ENCODE measurements at places on chromosomes 2 and 18.

GRCh38 chr18:68843473-68844089 lies 45.7 kb downstream of the CCDC102B start:
- DNase-seq = no peak

DNA sequence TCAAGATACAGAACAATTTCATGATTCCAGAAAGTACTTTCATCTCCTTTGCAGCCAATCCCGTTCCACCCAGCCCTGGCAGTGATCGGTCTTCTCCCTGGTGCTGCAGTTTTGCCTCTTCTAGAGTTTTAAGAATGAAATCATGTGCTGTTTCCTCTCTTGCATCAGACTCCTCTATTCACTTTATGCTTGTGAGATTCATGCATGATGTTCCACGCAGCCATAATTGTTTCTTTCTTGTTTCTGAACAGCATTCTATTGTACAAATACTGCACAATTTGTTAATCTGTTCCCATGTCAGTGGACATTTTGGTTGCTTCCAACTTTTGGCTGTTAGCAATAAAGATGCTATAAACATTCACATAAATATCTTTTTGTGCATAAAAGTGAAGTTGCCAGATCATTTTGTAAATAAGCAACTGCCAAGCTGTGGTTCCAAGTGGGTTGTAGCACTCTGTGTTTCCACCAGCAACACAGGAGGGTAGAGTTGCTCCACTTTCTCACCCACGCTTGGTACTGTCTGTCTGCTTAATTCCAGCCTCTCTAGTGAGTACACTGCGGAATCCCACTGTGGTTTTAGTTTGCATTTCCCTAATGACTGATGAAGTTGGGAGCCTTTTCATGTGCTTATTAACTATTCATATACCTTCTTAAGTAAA lies 104.5 kb downstream of the TWIST2 start:
- no peak for DNase-seq

DNA sequence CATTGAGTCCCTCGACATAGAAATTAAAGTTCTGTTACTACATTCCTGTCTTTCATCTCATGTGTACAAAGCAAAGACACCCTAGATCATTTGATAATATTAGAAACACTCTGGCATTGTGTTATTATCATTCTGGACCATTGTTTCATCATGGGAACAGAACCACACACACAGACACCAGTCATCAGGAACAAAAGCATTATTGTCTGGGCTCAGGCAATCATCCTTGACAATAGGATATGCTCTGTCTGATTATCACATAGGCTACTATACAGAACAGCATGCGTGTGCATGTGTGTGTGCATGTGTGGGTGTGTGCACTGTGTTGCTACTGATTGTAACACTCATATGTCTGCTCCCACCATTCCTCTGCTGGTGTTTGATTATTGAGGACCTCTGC lies 242.5 kb downstream of the SH3BP4 start:
- DNase-seq = no peak

DNA sequence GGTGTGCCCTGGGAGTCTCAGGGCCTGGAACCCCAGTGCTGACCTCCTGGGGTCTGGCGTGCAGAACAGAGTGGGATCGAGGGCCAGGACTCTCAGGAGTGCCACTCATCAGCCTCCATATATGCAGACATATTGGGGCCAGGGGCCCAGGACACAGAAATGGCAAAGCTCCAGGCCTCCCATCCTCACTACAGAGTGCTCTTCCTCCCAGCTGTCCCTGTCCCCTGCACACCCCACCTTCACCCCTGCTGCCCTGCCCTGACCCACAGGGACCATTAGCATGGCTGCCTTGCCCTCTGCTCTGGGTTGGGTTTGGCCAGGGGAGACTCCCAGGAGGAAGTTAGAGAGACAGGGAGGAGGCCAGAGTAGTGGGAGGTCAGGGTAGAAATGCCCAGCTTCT lies 2.8 kb downstream of the TEX51 start:
- no peak for DNase-seq

- DNase-seq = no peak
Measured at GRCh38 chr2:33791625-33792024, 192.5 kb upstream of the FAM98A start.

DNA sequence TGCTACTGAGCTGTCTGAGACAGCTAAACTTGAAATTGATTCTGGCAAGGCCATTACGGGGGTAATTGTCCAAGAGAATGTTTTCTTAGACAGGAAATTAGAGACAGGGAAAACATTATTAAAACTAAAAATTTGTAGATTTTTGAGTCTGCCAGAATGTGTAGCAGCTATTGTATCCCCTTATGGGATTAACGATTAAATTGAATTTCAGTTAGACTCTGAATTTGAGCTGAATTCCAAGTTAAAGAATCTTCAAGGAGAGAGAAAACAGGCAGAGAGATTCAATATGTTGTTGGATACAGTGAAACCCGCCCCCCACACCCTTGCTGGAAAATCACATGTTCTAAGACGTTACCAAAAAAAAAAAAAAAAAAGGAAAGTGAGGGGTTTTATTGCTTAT lies 32.7 kb upstream of the CCDC68 start:
- no peak for DNase-seq

- no peak for DNase-seq
Measured at GRCh38 chr2:84631047-84631446, 114.7 kb downstream of the DNAH6 start.

- no peak for DNase-seq
Measured at GRCh38 chr2:45910473-45911060, 259.1 kb downstream of the PRKCE start.

GRCh38 chr2:238059505-238059904 lies 1.3 kb upstream of the SCLY start:
- DNase-seq = no peak

DNA sequence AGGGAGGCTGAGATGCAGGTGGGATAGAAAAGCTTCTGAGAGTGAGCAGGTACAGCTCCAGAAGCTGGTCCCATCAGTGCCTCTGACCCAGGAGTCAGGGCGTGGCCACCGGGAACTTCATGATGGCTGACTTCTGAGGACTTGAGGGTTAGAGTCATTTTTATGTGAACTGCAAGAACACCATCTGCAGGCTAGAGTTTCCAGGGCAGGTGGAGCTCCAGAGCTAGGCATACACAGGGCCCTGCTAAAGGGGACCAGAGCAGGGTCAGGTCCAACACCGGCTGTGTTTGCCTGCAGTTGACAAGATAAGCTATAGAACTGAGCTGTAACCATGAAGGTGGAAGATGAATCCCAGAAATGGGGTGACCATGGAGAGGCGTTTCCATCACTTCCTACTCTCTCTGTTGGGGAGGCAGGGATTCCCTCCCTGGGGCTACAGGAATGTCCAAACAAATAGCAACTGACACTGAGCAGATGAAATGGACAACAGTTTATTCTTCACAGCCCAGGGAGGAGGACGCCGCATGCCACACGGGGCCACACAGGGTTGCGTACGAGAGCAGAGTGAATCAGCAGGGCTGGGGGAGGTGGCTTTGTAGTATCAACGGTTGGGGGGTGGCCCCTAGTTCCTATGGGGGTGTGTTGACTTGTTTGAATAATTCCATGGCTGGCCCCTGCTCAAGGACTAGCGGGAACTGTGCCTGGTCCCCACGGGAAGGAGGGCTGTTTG lies 77.6 kb upstream of the ZNF516 start:
- DNase-seq = no peak

- no peak for DNase-seq
Measured at GRCh38 chr2:4420032-4420431, 716.7 kb downstream of the DCDC2C start.
